ENCODE measurements at places on chromosomes 11 and 22. TPM values are rescaled to one million over a fixed set of nuclear protein-coding genes. Genes with fewer than 3 reads are reported as not detected.

DNA sequence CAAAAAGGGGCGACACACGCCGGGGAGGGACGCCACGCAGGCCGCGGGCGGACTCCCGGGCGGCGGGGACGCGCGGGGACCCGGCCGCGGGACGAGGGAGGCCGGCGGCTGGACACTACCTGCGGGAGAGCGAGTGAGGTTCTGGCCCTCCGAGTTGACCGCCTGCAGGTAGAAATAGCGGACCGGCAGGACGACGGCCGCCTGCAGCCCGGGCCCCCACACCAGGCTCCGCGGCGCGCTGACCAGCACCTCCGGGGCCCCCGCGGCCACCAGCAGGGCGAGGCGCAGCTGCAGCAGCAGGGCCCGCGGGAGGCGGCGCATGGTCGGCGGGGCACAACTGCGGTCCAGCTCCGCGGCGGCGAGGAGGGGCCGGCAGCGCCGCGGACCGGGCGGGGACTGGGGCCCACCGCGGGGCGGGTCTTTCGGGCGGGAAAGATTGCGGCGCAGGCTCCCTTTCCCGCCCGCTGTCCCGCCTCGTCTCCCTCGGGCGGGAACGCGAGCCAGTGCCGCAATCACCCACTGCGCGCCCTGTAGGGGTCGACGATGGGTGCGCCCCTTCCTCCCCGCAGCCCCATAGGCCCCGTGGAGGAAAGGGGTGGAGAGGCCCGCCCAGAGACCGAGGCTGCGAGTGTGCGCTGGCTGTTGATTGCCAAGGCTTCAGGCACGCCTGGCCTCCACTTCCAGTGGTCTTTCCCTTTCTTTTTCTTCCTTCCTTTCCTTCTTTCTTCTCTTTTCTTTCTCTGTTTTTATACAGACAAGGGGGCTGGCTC lies at the start of gene POGLUT3:
TSS of gene POGLUT3 (minus strand) at position 339 of the 770 bp plus-strand sequence. CDS start at position 321, 18 bp downstream.
- peak; percentile 76 for DNase-seq

DNA sequence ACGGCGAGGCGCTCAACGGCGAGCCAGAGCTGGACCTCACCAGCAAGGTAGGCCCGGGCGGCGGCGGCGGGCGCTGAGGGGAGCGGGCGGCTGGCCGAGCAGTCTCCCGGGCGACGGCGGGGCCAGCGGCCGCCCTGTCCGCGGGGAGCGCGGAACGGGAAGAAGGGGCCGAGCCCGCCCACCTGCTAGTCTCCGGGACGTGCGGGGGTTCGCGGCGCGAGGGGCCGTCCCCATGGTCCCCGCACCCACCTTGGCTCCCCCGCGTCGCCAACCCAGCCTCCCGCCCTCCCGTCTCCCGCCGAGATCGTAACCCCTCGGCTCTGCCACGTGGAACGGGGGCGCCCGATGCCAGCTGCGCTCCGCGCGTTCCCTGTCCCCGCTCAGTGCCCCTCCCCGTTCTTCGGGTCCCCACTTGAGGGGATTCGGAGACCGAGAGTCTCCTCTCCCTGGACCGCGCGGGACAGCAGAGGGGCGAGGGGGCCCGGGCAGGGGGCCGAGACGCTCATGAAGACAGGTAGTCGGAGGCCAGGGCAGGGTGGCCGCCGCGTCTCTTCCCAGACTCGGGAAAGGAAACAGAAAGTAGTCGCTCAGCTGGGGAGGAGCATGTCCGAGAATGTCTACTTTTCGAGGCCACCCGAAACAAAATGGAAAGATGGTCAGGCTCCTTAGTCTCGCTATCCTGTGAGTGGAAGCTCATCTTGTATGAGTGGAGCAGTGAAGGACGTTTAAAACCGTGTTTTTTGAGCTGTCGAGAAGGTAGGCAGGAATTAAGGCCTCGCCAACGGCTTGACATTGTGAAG lies 557 bp downstream of the GTPBP1 start:
- DNase-seq, result peak; percentile 84

DNA sequence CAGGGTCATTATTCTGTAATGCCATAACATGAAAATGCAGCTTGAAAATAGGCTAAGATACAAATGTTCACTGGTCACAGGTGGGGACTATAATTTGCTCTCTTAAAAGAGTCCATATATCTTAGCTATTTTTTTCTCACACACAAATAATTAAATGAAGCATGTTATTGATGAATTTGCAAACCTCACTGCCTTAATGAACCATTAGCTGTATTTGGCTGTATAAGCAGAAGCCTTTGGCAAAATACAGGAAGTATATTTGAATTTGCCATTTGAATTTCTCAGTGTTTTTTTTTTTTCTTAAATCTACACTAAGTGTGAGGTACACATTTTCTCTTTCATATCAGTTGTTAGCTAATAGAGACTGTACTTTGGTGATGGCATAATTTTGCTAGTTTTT lies 38.7 kb downstream of the DDI1 start:
- no peak for DNase-seq

The CADM1 gene
- total RNA-seq, result 36.0 TPM
